ENCODE measurements at places on chromosomes 2 and 18.

DNA sequence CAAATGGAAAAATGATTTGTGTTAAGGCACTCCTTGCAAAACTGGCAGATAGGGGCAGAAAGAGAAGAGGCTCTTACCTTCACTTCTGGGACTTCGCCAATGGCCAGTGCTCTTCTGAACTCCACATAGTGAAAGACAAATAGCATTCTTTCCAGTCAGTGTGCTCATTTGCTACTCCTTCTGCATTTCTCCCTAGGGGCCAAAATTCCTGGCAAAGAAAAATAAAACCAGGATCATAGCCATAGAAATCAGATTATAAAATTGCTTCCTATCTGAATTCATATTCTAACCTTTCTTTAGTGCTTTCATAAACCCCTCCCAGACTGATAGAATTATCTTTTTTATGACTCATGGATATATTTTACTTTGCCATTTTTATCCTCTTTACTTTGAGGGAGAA lies 56.9 kb upstream of the PELI1 start:
- DNase-seq, result no peak

GRCh38 chr2:211455216-211455841 lies 898.9 kb downstream of the CPS1 start:
- DNase-seq, result peak; percentile 44

DNA sequence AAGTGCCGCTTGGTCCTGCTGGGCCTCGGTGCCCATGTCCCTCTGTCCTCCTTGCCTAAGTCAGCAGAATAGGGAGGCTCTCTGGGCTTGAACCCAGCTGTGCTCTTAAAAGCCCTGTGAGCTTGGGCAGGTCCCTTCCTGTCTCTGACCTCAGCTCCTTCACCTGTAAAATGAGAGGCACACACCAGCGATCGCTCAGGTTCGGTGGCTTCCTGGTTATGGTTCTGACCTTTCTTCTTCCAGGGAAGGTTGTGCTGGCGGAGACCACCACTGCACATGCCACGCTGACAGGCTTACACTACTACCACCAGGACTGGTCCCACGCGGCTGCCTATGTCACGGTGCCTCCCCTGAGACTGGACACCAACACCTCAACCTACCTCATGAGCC lies 36.1 kb upstream of the MAPRE3 start:
- DNase-seq, result no peak

GRCh38 chr2:234404957-234405356 lies 91.9 kb downstream of the ARL4C start:
- DNase-seq, result no peak

DNA sequence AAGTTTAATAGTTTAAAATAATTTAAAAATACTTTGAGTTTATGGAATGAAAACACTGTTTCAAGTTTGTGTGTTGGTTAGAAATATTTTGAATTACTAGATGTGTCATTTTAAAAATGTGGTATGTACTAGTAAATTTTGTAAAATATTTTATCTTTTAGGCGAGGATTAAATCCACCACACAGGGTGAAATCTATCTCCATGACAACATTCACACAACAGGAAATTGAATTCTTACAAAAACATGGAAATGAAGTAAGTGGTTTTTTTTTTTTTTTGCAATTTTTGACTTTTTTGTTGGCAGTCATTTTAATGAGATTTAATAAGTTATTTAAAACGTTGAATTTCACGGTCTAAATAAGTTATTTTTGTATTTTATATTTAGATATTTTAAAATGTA lies 19.4 kb downstream of the AGFG1 start:
- no peak for DNase-seq

DNA sequence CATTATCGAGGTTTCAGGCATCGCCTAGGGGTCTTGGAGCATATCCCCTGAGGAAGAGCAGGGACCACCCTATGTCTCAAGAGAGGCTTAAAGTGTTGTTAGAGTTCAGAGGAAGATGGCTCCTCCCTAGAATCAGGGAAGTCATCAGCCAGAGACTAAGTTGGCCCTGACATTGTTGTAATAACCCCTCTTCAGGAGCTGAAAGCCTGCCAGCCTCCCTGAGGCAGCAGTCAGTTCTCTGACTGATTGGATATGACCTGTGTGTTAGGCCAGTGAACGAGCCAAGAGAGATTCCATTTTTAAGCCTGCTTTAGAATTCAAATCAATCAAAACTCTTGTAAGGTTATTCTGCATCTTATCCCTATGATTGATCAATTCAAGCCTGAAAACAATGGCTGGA lies 34.9 kb downstream of the ARHGAP28 start:
- DNase-seq, result no peak

- no peak for DNase-seq
Observed at GRCh38 chr2:172510088-172510487, 45.8 kb upstream of the PDK1 start.

DNA sequence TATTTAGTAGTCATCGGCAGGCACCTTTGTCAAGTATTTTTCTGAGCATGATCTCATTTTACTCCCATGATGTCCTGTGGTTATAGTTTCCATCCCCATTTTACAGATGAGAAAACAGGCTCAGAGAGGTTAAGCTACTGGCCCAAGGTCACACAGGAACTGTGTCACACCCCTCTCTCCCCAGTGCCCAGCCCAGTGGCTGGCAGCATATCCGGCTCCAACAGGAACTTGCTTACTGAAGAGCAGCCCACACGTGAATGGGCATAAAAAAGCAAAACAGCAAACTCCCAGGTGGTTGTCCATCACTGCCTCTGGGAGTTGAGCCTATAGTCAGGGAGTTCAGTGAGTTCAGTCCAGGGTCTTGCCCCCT lies 8.3 kb upstream of the KLF11 start:
- no peak for DNase-seq

GRCh38 chr18:57619876-57620275 lies 1.8 kb downstream of the NARS1 start:
- no peak for DNase-seq

- no peak for DNase-seq
Observed at GRCh38 chr2:143954844-143955243, 565.1 kb downstream of the ZEB2 start.

GRCh38 chr2:191386938-191387536 lies 141.8 kb downstream of the MYO1B start:
- peak; percentile 77 for DNase-seq

GRCh38 chr2:223541546-223541945 lies 60.6 kb downstream of the SCG2 start:
- no peak for DNase-seq

- DNase-seq, result no peak
Observed at GRCh38 chr2:119771331-119771730, 11.6 kb downstream of the PTPN4 start.

- no peak for DNase-seq
Observed at GRCh38 chr2:26692279-26692896, at the start of gene KCNK3. Gene KCNK3 (plus strand): TSS chr2:26692722. CDS start chr2:26692876, 154 bp downstream.

DNA sequence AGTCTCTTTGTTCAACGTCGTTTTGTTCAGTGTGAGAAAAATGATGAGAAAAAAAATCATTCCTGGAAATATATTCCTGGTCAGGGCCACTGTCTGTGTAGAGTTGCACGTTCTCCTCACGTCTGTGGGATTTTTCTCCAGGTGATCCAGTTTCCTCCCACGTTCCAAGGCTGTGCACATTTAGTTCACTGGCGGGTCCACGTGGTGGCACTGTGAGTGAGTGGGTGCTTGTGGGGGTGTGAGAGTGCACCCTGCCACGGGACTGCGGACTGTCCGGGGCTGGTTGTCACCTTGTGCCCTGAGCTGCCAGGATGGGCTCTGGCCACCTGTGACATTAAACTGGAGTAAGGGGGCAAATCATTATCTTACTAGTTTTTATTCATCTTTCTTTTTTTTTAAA lies 30.3 kb upstream of the ACYP2 start:
- DNase-seq, result no peak

GRCh38 chr2:96531872-96532505 lies 4.6 kb upstream of the ARID5A start:
- DNase-seq, result peak; percentile 100

DNA sequence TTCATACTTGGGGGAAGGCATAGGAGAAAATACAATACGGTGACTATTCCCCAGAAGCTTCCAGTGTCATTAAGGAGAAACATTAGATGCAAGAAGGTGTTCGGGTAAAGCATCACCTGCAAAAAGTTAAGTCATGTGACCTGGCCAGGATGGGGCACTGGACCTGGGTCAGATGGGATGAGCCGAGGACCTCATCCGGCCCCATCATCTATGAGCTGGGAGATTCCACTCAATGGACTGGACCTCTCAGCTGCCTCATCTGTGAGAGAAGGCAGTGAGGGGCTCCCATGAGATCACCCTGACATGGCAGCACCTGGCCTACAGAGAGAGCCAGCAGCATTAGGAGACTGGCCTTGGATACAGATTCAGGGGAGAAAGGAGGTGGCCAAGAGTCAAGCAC lies 111.4 kb upstream of the TEX51 start:
- no peak for DNase-seq

DNA sequence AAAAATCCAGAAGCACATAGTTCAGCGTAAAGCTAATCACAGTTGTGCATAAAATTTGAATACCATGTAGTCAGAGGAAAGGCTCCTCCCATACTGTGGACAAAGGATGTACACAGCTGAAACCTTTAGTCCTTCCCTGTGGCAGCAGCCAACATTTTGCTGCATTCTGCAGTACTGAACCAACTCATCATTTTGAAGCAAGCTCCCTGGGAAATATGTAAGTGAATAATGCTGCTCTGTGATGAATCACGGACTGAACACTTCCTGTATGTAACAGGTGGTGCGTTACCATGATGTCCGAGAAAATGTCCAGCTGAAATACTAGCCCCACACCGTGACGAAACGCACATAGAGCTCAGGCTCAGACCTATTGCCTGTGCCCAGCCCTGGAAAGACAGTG lies 421.1 kb upstream of the RAB12 start:
- peak; percentile 28 for DNase-seq

DNA sequence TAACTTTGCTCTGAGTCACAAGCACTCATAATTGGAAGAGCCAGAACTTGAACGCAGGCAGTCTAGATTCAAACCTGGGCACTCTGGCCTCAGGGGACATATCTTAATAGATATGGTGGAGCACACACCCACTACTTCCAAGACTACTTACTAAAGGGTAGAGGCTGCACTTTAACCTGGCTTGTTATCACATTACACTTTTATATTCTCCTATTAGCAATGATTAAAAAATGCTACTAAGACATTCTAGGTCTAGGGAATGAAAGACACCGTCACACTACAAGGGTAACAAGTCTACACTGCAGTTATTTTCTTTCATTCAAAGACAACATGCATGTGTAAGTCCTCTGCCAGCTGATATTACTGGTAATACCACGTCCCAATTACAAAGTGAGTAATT lies 258.8 kb downstream of the ZNF521 start:
- DNase-seq, result no peak

DNA sequence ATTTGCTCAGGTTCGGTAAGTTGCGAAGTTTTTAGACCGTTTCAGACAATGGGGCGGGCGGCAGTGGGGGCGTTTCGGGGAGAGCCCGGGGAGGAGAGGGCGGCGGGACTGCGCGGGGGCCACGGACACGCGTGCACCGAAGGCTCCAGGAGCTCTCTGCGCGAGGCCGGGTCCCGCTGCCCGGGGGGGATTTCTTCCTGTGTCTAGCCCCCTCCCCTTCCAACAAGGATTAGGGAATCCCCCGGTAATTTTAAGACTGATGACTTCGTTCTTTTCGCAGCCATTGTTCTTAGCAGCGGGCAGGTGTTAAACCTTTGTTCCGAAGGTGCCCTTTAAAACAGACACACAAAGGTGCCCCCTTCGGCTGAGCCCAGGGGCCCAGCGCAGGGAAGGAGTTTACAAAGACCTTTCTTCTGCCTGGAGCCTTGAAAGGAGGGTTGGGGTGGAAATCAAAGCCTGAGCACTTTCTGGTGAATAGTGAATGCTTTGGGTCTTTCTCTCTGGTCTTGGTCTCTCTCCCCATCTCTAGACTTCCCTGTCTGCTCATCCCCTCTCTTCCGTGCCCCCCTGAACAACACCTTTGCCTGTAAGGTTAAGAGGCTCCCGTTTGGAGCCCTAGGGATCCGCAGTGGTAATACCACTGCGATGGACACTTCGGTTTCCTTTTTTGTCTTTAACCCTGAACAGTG lies 2.1 kb downstream of the TRIB2 start:
- DNase-seq, result no peak

- no peak for DNase-seq
Observed at GRCh38 chr2:66530651-66531050, 95.7 kb downstream of the MEIS1 start.

- no peak for DNase-seq
Observed at GRCh38 chr2:238986491-238987351, 138.8 kb downstream of the TWIST2 start.

DNA sequence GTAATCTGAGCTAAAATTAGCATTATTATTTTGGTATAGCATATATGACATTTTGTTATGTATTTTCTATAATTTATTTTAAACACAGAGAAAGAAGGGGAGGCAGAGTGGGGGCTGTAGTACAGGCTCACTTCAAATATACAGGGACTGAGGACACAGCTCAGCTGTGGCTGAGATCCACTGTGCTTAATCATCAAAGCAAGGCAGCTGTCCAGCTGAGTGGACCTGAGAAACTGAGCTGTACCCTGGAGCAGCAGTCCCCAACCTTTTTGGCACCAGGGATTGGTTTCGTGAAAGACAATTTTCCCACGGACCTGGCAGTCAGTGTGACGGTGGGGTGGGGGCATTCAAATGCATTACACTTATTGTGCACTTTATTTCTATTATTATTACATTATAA lies 687.2 kb downstream of the RNF144A start:
- DNase-seq, result no peak

All from HS-5 (cell line).